LHCN-M2 (cell line): ENCODE measurements at places on chromosomes 1 and 21. TPM values are rescaled to one million over a fixed set of nuclear protein-coding genes. Genes with fewer than 3 reads are reported as not detected.

DNA sequence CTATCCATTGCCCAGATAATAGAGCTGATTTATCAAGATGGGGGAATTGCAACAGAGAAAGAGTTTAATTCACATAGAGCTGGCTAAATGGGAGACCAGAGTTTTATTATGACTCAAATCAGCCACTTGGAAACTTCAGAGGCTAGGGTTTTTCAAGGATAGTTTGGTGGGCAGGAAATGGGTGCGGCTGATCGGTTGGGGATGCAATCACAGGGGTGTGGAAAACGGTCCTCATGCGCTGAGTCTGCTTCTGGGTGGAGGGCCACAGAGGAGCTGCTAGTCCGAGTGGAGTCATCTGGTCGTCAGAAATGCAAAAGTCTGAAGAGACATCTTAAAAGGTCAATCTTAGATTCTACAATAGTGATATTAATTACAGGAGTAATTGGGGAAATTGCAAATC lies 32.0 kb upstream of the FAM89A start:
- no peak for DNase-seq

GRCh38 chr1:47024141-47024801 lies 802 bp downstream of the CYP4X1 start:
- DNase-seq: no peak

DNA sequence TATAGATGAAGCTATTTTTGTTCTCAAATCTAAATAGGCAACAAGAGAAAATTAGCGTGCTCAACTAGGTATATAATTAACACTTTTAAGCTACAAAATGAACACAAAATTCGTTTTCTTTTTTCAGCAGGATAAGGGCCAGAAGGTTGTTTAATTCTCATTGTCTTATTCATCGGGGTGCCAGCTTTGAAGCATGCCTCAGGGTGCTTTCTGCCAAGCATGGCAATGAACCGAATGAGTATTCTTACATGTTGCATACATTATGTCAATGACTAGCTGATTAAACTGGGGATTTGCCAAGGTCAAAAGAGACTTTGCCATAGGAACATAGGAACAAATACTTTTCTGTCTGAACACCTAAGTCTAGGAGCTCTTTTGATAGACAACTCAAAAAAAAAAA lies 102.0 kb upstream of the MAP1LC3C start:
- no peak for DNase-seq

- DNase-seq: peak; percentile 91
These were observed 66.2 kb downstream of the RGL1 start for GRCh38 chr1:183871142-183871541.

- DNase-seq: no peak
These were observed 293.9 kb upstream of the PROX1 start for GRCh38 chr1:213693864-213694263.

- DNase-seq: no peak
These were observed 146.8 kb downstream of the DYRK1A start for GRCh38 chr21:37513383-37513782.

- peak; percentile 83 for DNase-seq
These were observed 25.6 kb downstream of the LDLRAP1 start for GRCh38 chr1:25568834-25569596.

DNA sequence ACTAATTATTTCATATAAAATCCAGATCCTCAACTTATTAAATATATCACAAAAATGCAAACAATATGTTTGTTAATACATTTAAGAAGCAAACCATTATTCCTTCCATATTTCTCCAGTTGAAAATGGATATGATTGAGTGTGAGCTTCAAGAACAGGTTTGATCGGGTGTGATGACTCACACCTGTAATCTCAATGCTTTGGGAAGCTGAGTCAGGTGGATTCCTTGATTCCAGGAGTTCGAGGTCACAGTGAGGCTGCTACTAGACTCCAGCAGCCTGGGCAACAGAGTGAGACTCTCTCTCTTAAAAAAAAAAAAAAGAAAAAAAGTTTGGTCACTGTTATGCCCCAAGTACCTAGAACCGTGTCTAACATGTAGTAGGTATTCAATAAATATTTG lies 42.9 kb upstream of the RRP15 start:
- DNase-seq: no peak

DNA sequence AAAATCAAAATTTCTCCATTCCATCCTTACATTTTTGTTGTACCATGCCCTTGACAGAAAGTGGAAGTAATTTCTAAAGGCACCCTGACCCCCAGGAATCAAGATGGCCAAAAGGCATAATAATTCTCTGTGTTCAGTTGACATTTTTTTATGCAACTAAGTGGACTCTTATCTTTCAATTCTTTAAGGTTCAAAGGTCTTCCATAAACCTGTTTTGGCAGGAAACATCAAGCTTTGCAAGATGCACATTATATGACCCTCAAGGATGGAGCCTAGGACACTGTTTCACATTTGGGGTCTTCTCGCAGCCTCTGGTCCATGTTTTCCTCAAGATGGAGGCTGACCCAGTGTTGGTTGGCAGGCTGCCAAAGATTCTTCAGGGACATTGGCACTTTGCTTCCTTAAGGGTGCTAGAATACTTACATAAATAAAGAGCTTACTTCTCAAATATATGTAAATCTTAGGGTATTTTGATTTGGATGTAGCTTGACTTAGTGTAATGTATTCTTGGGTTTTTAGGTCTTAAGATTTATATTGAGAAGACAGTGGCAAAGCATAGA lies 48.0 kb upstream of the COG2 start:
- no peak for DNase-seq

DNA sequence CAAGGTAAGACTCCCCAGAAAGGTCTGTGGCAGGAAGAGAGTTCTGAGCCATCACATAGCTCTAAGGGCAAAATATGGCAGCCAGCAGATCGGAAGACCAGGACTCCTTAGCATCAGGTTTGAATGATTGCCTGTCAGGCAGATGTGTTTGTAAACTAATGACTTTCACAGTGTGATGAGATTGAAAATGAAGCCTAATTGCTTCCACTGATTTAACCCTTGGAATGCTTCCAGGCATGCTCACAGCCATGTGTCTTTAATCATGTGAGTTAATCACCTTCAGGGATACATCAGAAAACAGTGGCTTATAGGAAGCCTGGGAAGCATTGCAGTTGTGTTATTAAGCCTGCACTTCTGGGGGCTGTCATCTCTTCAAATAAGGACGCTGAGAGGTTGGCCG lies 82.8 kb downstream of the LRRC53 start:
- DNase-seq: no peak

GRCh38 chr1:30702823-30703222 lies 20.6 kb downstream of the MATN1 start:
- DNase-seq: no peak

GRCh38 chr1:182149411-182149965 lies 88.0 kb upstream of the ZNF648 start:
- DNase-seq: peak; percentile 79

- no peak for DNase-seq
These were observed 84.4 kb downstream of the NIBAN1 start for GRCh38 chr1:184889902-184890301.

GRCh38 chr1:12087797-12088314 lies 24.8 kb downstream of the TNFRSF8 start:
- DNase-seq: no peak

DNA sequence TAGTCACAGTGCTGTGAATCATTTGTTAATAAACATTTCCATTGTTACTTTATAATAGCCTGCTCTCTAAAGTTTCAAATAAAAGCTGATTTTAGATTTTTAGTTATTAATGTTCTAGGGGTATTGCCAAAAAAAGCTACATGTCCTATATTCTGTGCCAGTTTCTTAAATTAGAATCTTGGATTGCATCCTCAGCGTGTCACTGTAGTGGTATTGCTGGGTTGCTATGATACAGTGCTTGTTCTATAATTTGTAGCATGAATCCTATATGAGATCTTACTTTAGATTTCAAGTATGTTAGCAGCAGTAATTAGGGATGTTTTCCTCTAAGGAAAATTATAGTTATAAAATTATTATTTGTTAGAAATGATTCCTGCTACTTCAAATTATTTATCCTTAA lies 16.4 kb downstream of the PPP2R5A start:
- no peak for DNase-seq

GRCh38 chr1:176552217-176552991 lies 89.4 kb downstream of the PAPPA2 start:
- DNase-seq: no peak

GRCh38 chr1:84912726-84913554 lies 19.9 kb upstream of the LPAR3 start:
- DNase-seq: no peak

- DNase-seq: peak; percentile 66
These were observed 1326.5 kb upstream of the B3GALT2 start for GRCh38 chr1:194512957-194513356.

- peak; percentile 50 for DNase-seq
These were observed 801 bp downstream of the TRAF5 start for GRCh38 chr1:211327346-211327921.

GRCh38 chr1:48499211-48499735 lies 27.3 kb upstream of the SPATA6 start:
- DNase-seq: no peak

GRCh38 chr1:97780884-97781283 lies 139.9 kb downstream of the DPYD start:
- no peak for DNase-seq

- no peak for DNase-seq
These were observed 281.1 kb downstream of the DNM3 start for GRCh38 chr1:172122381-172122780.

GRCh38 chr1:163082971-163083370 lies 13.8 kb downstream of the RGS4 start:
- no peak for DNase-seq

DNA sequence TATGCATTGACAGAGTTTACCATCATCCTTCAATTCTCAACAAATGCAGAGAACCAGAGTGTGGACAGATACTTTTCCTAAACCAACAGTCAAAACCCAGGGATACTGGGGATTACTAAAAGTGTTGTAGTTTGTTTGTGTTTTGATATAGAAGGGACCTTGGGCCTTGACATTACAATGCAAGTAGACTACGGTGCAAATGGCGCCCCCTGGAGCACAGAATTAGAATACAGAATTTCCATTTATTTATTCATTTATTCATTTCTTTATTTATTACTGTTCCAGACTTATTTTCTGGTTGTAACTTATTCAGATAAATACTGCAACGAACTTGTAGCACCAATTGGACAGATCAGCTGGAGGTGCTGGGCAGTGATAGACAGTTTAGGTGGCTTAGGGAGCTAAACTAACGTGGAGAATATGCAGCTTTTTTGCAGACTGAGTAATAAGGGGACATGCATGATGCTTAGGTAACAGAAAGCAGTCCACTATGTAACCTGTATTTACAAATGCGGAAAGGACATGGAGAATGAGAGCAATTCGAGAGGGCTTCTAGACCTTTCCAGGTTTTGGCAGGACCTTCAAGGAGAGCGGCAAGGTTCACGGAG lies 42.6 kb downstream of the KIRREL1 start:
- DNase-seq: peak; percentile 57

DNA sequence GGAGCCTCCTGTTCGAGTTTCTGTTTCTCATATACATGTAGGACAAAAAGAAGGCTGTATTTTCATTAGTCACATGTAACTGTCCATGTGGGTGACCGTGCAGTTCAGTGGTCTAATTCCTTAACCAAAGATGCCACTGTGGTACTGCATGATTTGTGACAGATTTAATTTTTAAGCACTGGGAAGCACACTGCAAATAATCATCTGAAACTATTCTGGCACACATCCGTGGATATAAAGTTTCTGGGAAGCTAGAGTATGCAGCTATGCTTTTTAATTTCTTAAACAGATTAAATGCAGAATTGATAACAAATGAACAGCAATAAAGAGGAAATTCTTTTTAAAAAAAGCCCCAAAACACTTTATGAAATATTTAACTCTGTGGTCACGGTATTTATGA lies 254.8 kb downstream of the LMO4 start:
- no peak for DNase-seq

DNA sequence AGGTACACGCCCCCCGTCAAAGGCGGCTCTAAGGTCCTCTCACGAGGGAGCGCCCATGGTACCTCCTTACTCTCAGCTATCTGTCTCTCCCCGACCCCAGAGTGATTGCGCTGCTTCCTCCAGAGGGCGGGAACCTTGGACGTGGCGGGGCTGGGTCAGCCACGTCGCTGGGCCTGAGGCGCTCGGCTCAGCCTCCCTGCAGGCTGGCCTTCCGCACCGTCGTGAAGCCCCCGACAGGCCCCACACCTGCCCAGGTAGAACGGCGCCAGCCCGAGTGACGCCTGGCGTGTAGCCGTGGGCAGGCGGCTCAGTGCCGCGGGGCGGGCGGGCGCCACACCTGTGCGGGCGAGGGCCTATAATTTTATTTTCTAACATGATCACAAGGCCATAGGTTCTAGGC lies 122.2 kb upstream of the BEND5 start:
- no peak for DNase-seq

DNA sequence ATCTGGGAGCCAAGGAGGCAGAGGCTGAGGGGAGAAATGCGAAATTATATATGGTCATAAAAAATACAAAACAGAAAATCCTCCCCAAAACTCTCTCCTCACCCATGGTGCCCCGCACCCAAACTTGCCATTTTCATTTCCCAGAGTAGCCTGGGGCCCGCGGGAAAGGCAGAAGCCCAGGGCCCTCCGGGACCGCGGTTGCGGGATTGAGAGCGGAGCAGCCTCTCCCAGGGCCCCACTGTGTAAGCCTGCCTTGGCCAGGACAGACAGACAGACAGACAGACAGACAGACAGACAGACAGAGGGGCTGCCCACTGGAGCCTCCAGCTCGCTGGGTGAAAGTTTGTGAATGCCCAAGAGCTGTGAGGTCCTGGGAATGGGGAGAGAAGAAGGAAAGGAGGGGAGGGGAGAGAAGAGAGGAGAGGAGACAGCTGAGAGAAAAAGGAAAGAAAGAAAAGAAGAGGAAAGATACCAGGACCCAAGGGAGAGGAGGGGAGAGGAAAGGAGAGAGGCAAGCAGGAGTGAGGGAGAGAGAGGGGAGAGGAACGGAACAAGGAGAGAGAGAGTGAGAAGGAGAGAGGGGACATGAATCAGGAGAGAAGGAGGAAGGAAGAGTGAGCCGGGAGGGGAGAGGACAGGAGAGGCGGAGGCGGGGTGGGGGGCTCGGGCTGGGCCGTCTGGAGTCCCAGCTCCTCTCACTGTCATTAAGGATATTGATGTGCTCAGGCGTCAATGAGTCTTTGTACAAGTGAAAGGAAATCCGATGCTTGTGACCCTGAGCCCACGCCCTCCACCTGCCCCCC lies 69.3 kb upstream of the CASZ1 start:
- no peak for DNase-seq

RGL1 gene
- total RNA-seq: 15.7 and 17.0 TPM in 2 replicates

RGS4 gene
- 173 and 174 TPM in 2 replicates for total RNA-seq

FALEC gene
- total RNA-seq: not detected in 2 replicates

MRPL39 gene
- total RNA-seq: 34.6 and 35.0 TPM in 2 replicates

NUAK2 gene
- total RNA-seq: 0.46 and 0.64 TPM in 2 replicates

ITLN2 gene
- not detected in 2 replicates for total RNA-seq

LCA5L gene
- 0.58 and 0.98 TPM in 2 replicates for total RNA-seq

CYP4B1 gene
- total RNA-seq: not detected in 2 replicates

S100A7A gene
- not detected in 2 replicates for total RNA-seq

AGL gene
- 4.1 and 5.5 TPM in 2 replicates for total RNA-seq

NPHS2 gene
- total RNA-seq: not detected in 2 replicates

ATP1A4 gene
- total RNA-seq: not detected in 2 replicates

NUF2 gene
- total RNA-seq: 78.2 and 82.9 TPM in 2 replicates

CYP2J2 gene
- 0.11 and 0.45 TPM in 2 replicates for total RNA-seq

S100A1 gene
- 0.86 TPM in 1 of 2 replicates, not detected in the other for total RNA-seq

BRDT gene
- total RNA-seq: not detected in 2 replicates

SPRR2G gene
- not detected in 2 replicates for total RNA-seq
